KBM-7 (cell line): ENCODE measurements at places on chromosomes 6 and 20.

DNA sequence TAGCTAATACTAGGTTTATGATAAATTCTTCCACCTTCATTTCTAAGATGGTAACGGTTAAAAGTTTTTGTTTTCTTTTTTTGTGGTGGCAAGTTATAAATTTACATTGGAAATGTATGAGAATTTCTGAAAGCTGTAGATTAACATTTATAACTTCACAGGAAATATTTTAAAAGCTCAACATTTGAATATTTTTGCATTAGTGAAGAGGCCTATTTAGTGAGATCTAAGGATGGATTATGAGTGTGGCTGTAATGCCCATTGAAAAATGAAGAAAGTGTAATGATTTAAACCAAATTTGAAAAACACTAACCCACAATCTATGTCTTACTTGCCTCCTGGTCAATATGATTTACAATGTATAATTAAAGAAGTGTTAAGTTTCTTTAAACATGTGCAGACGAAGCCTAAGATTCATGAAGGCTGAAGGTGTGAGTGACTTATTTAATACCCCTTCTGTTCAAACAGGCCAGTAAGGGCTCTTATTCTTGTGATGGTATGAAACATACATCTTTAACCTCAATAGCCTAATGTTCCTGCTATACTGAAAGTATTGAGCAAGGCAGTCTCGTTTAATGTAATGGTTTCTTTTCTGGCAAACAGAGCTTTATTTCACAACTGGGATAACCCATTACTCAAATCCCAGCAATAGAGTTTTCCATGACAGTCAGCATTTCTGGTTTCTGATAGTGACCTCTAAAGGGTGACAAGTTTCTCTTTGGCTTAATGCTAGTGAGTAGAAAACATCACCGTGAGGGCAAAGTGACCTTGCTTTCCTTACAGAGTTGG is 13.2 kb downstream of the HDGFL1 start:
- no peak for DNase-seq

DNA sequence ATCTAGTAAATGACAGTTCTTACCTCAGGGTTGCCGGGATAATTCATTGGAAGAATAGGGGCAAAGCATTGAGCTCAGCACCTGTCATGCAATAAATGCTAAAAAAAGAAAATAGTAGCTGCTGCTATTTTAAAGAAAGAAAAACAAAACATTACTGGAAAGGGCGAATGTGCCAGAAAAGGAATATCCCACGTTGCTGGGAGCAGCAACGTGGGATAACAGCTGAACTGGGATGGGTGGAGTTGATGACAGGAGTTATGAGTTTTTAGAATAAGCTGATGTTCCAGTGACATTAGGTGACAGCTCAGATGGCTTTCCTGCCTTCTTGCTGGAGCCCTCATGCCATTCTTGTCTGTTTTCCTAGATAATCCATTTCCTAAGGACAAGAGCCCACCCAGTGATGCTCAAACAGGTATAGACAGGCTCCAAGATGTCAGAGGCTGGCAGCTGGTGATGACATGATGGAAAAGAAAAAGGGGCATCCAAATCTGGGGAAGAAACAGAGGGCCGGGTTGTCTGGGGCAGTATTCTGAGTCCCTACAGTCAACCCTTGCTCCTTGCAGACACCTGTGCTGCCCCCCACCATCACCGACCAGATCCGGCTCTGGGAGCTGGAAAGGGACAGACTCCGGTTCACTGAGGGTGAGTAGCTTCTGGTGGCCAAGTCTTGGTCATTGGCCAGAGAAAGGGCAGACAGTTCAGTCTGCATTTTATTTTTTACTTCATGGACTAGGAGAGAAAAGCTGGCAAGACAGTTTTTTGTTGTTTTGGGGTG is 1.1 kb upstream of the VARS2 start:
- no peak for DNase-seq

- no peak for DNase-seq
Observed at GRCh38 chr6:490251-491037, 98.9 kb downstream of the IRF4 start.

DNA sequence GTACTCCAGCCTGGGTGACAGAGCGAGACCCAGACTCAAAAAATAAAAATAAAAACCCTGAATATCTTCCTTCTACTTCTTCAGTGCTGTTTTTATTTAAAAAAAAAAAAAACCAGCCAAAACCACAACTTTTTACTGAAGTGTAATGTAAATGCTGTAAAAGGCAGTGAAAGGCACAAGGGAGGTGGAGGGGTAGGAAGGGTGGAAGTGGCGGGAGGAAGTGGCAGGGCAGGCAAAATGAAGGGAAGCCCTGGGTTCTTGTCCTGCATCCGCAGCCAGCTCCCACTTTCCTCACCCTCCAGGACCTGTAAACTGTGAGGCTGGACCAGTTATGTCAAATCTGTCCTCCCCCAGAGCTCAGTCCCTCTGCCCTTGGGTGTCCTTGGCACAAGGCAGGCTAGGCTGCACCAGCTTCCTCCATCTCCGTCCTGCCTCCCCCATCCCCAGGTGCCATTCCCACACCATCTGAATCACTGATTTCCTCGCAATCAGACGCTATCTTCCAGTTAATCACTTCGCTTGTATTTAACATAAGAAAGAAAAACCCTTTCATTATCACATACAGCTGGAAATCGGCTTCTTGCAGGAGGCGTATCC is 13.7 kb upstream of the PANK2 start:
- peak; percentile 26 for DNase-seq

- no peak for DNase-seq
Observed at GRCh38 chr20:37475252-37475651, 45.8 kb upstream of the NNAT start.

DNA sequence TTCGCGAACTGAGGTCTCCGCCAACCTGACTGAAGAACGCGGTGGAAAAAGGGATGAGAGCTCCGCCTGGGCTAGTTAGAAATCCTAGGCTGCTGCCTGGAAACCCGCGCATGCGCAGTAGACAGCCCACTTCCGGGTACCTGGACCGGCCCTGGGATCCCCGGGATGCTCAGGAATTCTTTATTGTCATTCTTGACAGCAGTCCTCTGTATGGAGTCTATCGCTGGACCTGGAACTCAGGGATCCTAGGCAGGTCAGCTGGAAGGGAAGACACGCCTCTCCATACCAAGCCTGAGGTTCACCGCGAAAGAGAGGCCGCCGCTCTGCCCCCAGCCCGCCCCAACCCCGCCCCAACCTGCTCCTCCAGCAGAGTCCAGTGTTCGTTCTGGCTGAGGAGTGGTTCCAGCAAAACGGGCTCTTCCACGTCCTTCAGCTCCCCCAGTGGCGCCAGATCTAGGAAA is 1379.2 kb upstream of the DEFB115 start:
- no peak for DNase-seq

GRCh38 chr6:154380741-154381140 is 24.1 kb upstream of the IPCEF1 start:
- no peak for DNase-seq

DNA sequence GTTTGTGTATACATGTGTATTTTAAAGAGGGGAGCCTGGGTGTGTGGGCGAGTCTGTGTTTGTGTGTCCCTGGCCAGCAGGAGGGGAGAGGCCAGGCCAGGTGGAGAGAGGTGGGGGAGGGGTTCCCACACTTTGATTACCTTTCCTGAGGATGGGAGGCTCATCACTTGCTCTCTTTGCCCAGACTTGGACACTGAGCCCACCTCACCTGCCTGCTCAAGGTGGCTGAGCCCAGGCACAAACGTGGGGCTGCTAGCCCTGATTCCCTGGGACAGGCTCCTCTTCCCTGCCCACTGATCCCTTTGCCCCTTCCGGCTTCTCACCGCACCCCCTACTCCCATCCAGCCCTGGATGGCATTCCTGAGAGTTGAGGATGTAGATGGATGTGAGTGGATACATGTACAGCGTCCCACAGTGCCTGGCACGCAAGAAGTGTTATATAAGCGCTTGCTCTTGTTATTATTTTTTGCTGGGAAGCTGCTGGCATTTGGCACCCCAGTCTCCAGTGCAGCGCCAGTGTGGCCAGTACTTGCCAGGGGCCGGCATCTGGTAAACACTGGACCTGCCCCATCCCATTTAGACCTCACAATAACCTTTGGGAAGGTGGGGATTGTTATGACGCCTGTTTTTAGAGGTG is 2.7 kb downstream of the CEBPB start:
- no peak for DNase-seq

DNA sequence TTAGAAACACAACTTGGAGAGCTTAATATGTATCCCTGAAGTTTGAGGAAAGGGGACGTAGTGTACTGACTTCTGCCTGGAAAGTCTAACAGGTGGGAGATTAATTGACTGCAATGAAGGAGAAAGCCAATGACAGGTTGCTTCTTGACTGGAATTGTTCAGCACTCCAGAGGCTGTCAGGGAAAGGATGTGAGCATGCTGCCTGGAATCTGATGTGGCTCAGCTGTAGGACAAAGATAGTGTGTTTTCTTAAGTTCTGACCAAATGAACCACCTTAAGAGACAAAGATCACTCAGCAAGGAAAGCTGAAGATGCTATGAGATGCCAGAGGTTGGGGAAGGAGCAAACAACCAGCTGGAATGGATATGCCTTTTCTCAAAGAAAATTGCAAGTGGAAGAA is 185.8 kb downstream of the PHF3 start:
- DNase-seq = no peak

GRCh38 chr20:33862709-33863403 is 51.7 kb downstream of the CHMP4B start:
- DNase-seq = peak; percentile 60

- no peak for DNase-seq
Observed at GRCh38 chr20:41538810-41539596, 79.2 kb downstream of the CHD6 start.

- DNase-seq = peak; percentile 37
Observed at GRCh38 chr20:4702562-4703280, 19.0 kb upstream of the PRND start.

GRCh38 chr6:9192405-9192909 is 757.1 kb upstream of the SLC35B3 start:
- DNase-seq = no peak

DNA sequence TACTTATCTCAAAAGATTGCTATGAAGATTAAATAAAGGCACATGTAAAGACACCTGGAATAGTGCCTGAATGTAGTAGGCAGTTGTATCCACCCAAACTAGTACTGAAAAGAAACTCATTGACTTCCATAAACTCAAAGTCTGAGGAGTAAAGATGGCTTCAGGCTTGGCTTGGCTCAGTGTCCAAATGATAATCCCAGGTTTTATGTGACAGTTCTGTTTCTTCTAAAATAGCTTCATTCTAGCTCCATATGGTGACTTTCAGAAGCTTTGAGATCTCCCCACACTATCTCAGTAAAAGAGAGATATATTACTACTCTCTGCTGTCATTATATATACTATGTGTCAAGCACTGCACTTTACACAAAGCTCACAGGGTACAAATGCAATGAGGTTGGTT is 121.3 kb downstream of the DOK5 start:
- DNase-seq = no peak

DNA sequence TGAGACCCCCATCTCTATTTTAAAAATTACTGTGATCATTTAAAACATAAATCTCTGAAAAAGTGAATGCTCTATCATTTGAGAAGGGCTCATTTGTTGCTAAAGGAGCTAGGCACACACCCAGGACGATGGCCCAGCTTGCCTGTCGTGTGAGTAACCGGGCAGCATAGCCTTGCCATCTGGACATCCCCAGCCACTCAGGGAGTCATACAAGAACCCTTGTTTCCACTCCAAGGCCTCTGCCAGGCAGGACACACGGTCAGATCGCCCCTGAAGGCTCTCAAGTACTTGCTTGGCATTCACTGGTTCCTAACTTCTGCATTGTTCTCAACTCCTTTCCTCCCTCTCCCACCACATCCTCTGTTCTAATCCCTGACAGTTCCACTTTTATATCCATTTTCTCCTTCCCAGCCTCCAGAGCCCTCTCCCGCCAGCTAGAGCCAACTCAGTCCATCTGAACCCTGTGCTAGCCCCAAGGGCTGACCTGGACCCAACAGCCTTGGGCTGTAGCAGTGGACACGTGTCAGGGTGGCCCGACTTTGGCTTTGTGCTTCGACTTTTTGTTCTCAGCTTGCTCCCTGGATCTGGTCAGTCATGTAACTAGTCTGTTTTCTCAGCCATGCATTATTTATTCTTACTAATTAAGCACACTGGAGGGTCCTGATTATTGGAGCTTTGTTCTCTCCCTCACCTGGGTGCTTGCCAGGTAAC is 15.7 kb upstream of the EZR start:
- DNase-seq = no peak

GRCh38 chr20:24676353-24676977 is 207.0 kb downstream of the SYNDIG1 start:
- no peak for DNase-seq

- no peak for DNase-seq
Observed at GRCh38 chr6:378090-378957, 13.2 kb upstream of the IRF4 start.

GRCh38 chr6:36920546-36920945 is 34.0 kb upstream of the PI16 start:
- no peak for DNase-seq

DNA sequence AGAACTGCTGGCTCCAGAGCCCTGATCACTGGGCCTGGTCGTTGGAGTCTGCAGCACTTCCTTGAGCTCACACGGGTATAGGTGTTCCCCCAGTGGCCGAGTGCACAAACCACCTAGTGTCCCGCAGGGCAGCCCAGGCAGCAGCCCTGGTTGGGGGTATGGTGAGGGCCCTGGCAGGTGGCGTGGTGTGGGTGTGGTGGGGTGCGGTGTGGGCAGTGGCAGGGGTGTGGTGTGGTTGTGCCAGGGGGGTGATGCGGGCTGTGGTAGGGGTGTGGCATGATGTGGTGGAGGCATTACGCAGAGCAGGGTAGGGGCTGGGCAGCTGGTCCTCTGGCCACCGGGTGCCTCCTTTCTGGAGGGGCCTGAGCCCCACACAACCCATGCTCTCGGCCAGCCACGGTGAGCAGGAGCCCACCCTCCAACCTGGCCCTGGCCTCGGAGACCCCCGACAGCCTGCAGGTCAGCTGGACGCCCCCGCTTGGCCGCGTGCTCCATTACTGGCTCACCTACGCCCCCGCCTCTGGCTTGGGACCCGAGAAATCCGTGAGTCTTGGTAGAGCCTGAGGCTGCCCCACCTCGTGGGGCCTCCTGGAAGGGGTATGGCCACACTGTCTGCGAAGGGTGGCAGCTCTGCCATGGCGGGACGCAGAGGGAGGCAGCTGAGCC is 20.5 kb downstream of the COL20A1 start:
- DNase-seq = no peak

DNA sequence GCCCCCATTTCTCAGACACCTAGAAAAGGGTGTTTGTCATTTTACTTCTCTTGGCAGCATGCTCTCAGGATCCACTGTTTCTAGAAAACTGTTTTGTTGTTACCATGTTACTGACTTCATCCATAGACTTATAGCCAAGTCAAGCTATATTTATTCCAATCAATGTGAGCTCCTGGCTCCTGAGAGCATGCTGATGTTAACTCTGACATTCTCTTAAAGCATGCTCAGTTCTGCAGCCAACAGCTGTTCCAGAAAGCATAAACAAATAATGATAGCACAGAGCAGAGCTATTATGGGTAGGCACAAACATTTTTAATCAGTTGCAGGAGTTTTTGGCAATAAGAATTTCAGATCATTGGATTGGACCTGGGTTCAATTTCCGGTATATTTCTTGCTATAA is 92.4 kb upstream of the CEP85L start:
- no peak for DNase-seq

DNA sequence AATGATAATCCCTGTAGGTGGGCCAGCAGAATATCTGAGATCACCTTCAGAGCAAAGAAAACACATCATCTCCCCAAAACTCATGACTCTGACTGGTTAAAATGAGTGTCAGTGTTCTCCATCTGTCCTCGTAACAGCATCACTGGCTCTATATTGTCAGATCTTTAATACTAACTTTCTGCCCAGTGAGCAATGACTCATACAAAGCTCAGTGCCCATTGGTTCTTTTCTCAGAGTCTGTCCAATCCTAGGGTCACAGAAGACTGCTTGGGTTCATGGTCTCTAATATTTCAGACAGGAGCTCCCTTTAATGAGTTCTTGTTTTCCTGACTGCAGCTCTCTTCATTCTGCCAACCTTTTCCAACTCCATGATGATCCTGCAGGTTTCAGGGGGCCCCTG is 36.4 kb downstream of the HLA-DPB1 start:
- DNase-seq = peak; percentile 31
